Stimulated activated CD8-positive, alpha-beta memory T cell treated with anti-CD3 and anti-CD28 coated beads, Interleukin-2, amount 100 ng/mL, for 1 hour (primary cell): ENCODE measurements at places on chromosomes 6 and 20.

DNA sequence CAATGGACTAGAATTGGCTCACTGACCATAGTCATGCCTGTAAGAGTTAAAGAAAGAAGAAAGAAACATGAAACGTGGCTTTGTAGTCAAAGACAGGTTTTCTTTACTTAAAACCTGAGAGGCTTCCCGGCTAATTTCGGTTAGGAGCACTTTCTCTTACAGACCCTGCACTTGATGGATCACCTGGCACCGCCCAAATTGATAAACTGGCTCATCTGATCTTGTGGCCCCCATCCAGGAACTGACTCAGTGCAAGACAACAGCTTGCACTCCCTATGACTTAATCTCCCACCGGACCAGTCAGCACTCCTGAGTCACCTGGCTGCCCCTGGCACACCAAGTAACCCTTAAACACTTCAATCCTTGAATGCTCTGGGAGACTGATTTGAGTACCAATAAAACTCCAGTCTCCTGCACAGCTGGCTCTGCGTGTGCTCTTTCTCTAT lies 12.3 kb downstream of the TMEM14B start:
- no peak for DNase-seq

DNA sequence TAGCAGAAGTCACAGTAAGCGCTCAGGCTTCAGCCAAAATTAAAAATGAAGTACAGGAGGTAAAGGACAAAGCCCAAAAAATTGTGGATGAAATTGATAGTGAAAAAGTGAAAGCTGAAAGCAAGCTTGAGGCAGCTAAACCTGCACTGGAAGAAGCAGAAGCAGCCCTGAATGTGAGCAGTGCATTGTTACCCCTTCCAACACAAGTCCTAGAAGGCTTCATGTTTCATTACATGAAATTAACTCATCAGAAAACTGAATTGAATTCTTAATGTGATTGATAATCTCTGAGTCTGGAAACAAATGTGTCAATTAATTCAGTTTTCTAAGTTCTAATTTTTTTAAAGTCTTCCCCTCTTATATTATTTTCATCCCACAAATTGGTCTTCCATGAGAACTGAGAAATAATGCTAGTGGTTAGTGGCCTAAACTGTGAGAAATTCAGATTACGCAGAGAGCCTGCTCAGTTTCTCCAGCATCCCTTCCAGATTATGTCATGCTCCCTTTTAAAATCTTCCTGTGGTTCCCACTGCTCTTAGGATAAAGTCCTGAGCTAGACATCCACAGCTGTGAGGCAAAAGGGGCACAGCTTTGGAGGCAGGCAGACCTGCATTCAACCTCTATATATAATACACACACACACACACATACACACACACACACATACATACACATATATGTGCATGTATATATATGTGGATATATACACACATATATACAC lies 133.2 kb upstream of the GLP1R start:
- no peak for DNase-seq

DNA sequence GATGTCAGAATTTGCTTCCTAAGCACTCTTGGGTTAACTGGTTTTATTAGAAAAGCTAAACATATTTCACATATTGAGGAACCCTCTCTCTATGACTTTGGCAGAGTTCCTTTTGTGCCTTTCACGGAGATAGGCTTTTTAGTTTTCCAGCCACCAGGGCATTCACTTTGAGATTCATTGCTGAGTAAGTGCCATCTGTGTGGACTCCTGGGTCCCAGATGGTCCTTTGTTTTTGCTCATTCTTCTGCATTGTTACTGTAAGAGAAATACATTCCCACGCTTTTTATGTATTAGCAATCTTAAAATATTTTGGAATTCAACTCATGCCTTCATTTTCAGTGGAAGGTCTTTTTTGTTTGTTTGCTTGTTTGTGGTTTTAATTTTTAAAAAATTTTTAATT lies 76.3 kb upstream of the PHACTR2 start:
- no peak for DNase-seq

- no peak for DNase-seq
These were observed 471.7 kb downstream of the CDKAL1 start for GRCh38 chr6:21005816-21006570.

- DNase-seq: no peak
These were observed 7.0 kb upstream of the TUBB2A start for GRCh38 chr6:3164388-3164787.

GRCh38 chr20:15759594-15759993 lies 813.7 kb downstream of the KIF16B start:
- no peak for DNase-seq

- DNase-seq: no peak
These were observed 168.1 kb upstream of the HDDC2 start for GRCh38 chr6:125469915-125470314.

- no peak for DNase-seq
These were observed 190.6 kb downstream of the DHX35 start for GRCh38 chr20:39152742-39153141.

GRCh38 chr6:2891768-2892170 lies 11.3 kb downstream of the SERPINB9 start:
- no peak for DNase-seq

- DNase-seq: no peak
These were observed 25.4 kb downstream of the TTLL2 start for GRCh38 chr6:167350275-167350696.

GRCh38 chr20:22062874-22063273 lies 357.4 kb downstream of the PAX1 start:
- DNase-seq: no peak

GRCh38 chr6:159875194-159875593 lies 15.6 kb upstream of the MAS1 start:
- DNase-seq: no peak

DNA sequence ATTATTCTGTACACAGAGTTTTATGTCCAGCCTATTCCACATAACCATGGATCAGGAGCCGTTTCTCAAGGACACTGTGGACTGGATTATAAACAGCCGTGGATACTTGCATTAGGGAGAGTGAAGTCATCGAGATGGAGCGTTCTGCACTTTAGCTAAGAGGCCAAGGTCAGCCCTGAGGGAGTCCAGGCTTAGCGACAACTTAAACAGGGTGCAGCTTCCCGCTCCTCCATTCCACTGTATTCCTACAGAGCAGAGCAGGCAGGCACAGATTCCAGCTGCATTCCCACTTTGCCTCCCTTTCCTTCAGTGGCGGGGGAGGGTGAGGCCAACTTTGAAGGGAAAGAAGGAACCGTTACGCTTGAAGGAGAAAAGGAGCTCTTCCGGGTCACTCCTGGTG lies 59.5 kb downstream of the RAMACL start:
- DNase-seq: no peak

DNA sequence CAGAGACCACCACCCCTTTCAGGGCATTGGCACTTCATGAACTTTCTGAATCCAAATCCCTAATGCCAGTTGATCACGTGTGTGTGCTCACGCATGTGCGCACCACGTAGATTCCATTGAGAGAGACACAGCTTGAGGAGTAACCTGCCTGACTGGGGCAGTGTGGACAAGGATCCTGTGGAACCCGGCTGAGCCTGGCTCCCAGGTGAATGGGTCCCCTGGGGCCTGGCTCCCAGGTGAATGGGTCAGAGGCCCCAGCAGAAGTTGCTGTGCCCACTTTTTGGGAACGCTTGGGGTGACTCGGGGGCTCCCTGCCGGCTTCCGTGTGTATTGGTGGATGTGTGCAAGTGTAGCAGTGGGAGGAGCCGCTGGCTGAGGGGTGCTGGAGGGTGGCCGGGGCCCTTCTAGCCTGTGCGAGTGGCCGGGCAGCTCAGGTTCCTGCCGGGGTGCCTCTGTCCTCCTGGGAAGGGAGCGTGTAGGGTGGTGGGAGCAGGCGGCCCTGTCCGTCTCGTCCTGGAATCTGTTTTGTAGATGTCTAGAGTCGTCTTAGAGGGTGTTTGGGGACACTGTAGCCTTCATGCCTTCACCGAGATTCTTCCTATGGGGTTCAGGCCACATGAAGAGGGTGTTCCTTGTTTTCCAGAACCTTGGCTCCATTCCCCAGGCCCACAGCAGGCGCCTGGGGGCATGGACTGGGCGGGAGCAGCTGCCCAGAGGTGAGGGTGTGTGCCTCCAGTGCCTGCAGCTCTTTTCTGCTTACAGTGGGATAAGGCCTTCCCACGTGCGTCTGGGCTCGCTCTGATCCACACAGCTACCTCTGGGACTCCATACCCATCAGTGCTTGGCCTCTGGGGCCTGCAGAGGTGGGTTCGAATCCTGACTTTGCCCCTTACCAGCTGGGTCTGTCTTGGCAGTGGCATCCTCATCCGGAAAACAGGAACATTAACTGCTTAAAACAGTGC lies 3.2 kb downstream of the RBM38 start:
- no peak for DNase-seq

DNA sequence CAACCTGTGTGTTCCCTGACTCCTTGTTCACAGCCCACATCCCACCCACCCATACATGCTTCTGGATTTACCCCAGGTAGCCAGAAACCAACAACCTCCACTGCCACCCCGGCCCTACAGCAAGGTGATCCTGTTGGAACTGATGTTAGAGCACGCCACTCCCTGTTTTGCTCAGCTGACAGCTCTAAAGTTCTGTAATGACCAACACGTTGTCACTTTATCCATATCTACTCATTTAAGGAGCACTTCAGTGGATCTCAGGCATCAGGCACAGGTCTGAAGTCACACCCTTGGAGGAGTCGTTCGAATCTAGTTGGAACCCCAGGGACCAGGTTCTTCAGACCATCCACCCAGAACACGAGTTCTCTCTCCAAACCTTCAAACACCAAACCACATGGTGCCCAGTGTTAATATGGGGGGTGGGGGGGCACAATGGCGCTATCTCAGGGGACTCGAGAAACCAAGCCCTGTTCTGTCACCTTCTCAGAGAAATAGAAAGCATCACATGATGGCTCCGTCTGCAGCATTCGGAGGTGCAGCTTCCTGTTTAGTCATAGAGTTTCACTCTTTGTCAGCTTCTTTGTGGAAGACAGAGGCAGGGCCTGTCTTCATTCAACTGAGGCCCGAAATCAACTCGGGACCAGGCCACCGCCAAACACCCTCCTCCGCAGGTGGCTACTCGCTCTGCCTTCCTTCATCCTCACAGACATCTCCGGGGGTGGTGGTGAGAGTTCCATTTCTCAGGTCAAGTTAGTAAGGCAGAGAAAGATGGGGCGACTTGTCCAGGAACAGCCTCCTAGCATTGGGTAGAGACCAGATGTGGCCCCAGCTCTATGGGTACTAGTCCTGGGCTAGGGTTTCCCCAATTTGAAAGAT lies 142.2 kb downstream of the NFATC2 start:
- peak; percentile 47 for DNase-seq

GRCh38 chr20:57306747-57307146 lies 22.9 kb upstream of the SPO11 start:
- no peak for DNase-seq

GRCh38 chr20:63015662-63016361 lies 9.0 kb upstream of the BHLHE23 start:
- no peak for DNase-seq

DNA sequence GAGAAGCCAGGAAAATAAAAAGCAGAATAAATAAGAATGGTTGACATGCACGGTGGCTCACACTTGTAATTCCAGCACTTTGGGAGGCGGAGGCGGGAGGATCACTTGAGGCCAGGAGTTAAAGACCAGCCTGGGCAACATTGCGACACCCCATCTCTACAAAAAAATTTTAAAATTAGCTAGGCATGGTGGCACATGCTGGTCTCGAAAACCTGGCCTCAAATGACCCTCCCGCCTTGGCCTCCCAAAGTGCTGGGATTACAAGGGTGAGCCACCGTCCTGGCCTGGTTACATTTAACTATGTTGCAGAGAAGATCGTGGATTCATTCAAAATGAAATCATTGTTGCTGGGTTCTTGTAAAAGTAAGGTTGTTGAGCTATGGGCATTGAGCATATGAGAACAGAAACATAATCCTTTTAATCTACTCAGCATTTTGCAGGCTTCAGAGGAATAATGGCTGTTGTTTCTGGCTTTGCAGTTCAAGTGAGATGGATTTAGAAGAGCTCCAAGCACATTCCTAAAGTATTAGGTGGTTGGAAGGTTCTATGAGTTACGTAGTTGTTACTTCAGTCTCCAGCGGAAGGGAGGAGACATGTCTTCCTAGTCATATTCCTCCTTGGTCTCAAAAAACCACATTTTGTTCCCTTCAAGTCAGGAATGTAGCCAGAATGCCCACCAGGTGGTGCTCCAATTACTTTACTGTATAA lies 45.6 kb upstream of the RAB23 start:
- no peak for DNase-seq

DNA sequence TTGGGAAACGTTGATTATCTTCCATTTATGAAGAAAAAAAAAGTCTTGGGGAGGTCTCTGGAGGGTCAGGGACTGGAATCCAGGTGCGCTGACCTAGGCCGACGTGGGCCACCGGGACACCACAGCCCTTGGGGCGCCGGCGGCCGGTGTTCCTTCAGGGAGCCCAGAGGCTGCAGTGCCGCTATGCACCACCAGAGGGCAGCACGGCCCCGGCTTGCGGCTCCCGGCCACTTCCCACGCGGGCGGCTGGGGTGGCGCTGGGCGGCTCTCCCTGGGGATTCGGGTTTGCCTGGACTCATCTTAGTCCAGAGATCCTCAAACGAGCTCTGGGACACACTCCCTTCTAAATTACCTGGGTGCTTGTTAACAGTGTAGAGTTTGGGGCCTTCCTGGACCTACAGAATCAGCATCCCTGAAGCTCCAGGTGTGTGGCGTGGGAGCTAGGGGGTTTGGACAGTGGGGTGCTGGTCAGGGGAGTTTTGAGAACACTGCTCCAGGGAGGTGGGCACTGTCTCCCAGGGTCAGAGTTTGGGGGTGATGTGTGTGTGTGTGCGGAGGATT lies 23.0 kb upstream of the GTSF1L start:
- DNase-seq: peak; percentile 62

DNA sequence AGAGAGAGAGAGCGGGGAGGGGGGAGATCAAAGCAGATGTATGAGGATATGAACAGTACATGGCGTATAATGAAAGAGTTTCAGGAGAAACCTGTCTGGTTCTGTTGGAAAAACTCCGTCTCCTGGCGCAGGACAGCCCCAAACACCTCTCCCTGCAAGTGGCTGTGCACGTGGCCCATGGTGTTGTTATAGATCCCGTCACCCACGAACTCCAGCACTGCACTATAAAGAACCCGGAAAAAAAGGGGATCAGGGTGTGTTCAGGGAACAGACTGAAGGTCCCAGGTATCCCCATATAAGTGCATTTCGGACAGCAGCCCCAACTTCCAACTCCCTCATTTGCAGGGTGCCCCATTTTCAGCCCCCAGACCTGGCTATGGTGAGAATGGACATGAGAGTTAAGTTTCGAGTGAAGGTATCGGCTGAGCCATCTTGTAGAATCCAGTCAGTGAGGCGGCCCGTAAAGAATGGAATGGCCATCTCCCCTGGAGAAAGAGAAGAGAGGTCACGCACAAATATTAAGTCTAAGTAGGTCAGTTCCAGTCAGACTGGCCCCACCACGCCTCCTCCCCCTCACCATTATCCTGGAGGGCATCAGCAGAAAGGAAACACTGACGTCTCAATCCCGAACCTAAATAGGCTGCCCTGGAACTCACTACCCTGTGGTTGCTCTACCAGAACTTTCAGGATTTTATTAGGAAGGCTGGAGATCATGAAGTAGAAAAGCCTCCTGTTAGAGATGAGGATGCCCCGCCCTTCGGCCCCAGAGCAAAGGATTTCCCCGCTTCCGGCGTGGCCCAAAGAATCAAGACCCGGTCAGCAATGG lies 1.3 kb downstream of the TAP1 start:
- no peak for DNase-seq
